Stimulated activated naive CD4-positive, alpha-beta T cell treated with Interleukin-2 at 50 U/mL for 16 hours (primary cell): ENCODE measurements at places on chromosomes 1 and 21.

DNA sequence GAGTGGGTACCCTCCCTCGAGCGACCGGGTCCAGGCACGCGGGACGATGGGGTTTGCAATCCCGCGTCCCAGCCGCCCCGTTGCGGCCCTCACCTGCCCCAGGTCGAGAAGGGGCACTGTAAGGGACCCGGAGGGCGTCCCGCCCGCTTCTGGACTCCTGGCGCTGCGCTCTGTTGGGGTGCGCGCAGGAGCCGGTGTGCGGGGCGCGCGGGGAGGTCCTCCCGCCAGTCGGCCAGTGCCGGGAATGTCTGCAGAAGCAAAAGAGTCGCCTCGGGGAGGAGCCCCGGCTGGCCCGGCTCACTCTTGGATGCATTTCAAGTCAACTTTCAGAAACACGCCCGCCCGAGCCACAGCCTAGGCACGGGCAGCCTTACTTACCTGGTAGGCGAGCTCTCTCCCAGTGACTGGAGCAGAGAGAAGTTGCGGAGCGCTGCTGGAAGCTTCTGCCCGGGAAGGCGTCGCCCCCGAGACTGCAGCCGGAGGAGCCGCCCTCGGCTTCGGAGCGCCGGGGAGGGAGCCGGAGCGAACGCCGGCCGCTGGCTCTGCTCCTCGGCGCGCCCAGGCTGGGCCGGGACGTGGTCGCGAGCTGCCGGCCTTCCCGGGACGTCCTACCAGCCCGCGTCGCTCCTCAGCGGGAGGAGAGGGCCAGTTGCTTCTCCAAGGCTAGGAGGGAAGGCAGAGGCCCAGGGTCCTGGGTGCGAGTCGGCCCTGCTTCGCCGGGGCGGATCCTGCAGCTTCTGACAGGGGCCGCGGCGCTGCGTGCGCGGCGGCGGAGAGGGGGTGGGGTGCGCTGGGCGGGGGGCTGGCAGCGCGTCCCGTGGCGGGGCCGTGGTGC lies at the start of gene LMX1A:
LMX1A (minus strand) TSS at position 739 of the 835 bp plus-strand sequence. CDS start 1,156 bp downstream, outside the sequence.
- DNase-seq: no peak

DNA sequence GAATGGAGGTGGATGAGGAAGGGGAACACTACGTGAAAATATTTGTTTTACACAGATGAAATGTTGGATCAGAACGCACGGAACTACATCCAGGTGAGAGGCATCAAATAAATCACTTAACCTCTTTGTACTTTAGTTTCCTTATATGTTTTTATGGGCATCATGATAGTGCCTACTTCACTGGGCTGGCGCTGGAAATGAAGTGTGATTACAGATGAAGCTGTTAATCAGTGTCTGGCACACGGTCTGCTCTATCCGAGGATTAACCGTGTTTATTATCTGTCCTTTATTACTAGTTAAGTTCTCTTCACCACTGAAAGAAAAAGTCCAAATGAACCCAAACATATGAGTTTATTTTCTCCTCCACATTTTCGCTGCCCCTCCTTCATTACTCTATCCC lies 96.0 kb upstream of the TRABD2B start:
- DNase-seq: no peak

DNA sequence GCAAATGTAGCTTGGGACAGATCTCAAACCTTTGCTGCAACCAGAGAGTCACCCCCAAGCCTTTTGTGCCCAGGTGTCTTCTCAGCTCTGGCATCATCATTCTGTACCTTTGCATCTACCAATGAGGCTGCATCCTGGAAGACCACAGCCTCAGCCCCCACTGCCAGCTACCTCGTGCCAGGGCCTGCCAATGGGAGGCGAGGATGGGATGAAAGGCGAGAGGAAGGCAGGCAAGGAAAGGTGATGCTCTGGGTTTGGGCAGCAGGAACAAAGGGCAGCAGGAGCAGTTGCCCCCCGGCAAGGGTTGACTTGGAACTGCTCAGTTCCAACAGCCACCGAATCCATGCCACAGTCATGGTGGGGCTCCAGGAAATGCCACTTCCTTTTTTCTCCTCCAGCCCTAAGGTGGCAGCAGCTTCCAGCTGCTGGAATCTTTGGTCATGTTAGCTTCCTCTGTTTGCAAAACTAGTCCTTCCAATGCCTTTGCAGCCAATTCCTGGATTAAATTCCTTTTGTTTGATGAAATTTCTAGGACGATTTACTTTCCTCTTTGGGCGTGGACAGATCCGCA lies 651.6 kb downstream of the NPHP4 start:
- no peak for DNase-seq

GRCh38 chr1:200184196-200184595 lies 156.7 kb downstream of the NR5A2 start:
- DNase-seq: no peak

DNA sequence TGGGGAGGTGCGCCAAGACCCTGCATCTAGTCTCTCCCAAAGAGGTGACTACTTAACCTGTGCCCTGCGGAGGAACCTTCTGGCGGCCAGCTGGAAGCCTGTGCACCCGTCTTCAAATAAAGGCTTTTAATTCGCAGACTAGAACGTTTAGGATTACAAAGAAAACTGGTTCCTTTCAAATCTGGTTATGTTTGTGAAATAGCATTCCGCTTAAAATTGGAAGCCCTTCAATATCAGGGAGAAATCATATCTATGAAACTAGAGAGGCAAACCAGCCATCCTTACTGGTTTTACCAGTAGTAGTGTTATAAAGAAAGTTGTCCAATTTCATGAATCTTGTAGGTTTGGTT lies 250.8 kb downstream of the FAM72C start:
- no peak for DNase-seq

- peak; percentile 42 for DNase-seq
These were observed 741 bp downstream of the DUSP10 start for GRCh38 chr1:221740993-221741702.

DNA sequence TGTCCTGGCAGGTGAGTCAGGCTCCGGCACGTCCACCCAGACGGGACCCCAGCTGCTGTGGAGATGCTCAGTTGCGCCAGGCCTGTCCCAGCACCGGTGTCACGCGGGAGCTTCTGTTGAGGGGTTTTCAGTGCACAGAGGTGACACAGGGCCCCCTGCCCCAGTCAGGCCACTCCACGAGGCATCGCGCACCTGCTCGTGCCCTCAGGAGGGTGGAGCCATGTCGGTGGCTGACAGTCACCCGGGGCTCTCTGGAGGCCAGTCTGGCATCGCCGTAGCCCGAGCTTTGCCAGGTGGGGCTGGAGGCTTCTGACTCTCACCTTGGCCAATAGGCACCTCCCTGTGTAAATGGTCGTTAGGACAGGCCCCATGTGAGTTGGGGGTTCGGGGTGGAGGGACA lies 11.1 kb downstream of the TMEM240 start:
- DNase-seq: no peak

DNA sequence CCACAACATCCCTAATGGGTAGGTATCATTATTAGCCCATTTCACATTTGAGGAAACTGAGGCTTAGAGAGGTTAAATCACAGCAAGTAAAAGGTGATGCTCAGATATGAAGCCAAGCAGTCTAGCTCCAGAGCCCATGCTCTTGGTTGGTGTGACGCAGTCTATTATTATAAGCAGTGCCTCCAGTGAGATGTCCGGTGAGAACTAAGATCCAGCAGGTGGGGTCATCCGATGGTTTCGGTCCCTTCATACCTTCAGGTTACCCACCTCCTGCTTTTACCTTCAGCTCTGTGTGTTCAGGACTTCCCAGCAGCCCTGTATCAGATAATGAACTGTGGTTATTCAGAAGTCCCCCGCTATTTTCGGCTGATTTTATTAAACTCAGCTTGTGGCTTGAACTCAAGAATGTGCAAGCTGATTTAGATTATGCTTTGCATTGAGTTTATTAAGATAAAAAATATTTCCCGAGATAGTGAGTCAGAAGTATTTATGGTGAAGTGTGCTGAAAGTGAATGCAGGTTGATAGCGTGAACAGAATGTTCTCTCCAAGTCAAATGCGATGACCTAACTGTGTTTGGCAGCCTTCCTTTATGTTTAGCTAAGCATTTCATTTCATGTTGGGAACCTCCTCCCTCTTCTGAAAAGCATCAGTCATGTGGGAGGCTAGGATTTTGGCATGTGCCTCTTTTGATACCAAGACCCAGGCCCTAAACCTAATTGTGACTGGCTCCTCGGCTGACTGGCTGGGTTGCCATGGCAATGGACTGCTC lies 160.9 kb upstream of the UBE2U start:
- DNase-seq: no peak

GRCh38 chr1:245587435-245588115 lies 432.8 kb downstream of the KIF26B start:
- no peak for DNase-seq

DNA sequence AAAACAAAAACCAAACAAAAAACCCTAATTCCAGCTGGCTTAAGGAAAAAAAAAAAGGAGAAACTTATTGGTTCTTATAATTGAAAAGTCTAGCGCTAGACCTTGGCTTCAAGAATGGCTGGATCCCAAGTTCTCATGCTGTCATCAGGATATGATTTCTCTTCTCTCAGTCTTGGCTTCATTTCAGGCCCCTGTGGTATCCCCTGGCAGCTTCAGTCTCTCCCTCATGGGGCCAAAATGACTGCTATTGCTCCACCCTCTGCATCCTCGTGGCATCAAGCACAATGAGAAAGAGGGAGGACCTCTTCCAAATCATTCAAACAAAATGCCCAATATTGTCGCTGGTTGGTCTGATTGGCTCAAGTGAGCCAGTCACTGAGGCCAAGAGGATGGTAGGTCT lies 80.7 kb downstream of the GIPC2 start:
- DNase-seq: no peak

DNA sequence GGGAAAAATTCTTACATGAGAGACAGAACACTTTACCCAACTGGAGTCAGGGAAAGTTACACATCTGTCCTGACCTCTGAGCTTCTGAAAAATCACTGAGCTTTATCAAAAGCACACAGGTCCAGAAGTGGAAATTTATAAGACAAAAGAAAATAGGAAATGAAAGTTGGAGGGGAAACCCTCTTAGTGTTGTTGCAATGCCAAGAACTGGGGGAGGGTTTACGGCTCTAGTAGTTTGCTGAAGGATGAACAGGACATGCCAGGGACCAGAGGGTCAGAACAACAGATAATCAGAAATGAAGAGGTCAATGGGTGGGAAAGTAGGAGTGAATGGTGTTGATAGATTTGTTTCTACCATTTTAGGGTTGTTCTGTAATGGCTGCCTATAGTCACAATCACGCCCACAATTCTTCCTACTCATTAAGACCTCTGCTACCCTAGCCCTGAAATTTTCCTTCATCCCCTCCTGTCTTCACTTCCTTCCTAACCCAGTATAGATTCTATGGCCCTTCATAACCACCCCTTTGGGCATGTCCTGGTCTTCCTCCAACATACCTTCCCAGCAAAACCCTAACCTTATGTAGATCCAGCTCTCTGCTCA lies 30.3 kb upstream of the FMOD start:
- DNase-seq: no peak

GRCh38 chr1:217052196-217052595 lies 329.0 kb upstream of the ESRRG start:
- no peak for DNase-seq

DNA sequence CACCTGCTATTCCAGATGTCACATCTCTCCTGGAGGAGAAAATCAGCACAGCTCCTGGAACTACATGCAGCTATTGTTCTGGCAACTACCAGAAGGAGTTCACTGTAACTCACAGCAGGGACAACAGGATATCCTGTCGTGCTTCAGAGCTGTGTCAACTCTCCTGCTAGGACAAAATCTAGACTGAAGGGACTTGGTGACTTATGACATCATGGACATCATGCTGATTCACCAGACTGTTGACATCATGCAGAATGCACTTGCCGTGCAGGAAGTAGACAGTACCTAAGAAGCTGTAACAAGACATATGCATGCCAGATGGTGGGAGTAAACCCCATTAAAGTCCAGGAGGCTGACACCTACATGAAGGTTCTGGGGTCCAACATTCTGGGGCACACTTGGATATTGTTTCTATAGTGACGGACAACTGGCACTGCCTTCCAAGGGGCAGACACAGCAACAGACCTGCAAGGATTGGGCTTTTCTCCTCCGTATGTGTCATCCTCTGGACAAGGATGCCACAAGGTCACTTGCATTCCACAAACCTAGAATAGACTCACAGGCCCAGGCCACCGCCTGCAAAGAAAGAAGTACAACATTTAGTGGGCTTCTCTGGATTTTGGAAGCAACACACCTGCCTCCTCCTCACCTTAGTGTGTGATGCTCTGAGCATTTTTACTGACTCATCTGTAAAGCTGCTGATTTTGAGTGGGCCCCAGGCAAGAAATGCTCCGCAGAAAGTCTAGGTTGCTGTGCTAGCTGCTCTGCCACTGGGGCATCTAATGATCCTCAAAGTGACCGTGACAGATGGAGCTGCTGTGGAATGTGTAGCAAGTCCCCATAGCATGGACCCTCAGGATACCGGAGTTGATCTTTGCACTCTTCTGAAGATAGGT lies 249.2 kb downstream of the MATN1 start:
- DNase-seq: no peak

DNA sequence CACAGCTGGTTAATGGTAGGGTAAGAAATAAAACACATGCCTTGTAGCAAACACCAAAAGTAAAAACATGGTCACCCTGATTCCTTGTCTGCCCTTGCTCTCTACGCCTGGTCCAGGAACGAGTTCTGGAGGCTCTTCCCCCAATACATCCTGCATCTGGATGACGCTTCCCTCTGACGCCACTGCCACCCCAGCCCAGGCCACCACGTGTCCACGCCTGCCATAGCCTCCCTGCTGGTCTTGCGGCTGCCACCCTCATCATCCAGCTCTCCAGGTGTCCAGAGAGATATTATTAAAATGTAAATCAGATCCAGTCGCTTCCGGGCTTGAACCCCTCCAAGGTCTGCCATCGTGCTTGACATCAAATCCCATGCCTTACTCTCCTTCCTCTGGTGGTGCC lies 39.3 kb downstream of the IGSF21 start:
- no peak for DNase-seq

DNA sequence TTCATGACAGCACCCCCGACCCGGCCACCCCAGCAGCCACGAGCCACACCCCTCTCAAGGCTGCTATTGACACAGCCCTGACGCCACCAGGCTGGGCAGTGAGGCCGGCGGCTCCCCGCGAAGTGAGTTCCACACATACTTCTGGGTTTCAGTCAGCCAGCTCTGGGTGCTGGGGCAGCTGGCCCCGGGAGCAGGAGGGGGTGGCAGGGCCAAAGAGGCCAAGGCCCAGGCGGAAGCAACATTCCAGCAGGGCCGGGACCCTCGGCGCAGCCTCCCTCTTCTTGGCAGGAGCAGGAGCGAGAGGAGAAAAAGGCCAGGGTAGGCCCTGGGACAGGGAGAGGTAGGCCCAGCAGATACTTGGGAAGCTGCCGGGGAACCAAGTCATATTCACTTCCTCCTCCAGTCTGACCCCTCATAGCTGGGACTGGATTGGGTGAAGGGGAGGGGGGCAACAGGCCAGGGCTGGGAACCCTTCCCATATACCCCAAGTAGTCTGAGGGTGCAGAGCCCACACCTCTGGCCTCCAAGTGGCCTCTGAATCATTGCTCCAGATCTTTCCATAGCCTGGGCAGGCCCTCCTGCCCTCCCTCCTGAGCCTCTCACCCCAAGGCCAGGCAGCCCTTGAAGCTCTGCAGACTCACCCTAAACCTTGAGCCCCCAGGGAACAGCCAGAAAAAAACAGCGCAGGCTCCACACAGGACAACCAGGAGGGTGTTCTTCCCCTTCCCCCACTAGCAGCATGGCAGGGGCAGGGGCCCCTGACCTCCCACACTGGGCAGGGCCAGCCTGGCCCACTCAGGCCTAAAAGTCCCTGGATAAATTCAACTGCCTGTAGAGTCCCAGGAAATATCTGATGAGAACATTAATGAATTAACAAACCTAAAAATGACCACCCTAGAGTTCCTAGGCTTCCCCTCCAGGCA lies 5.7 kb downstream of the HSPG2 start:
- no peak for DNase-seq

GRCh38 chr1:113467991-113468390 lies 77.7 kb downstream of the MAGI3 start:
- no peak for DNase-seq
